ENCODE measurements at places on chromosomes 16 and 17.

DNA sequence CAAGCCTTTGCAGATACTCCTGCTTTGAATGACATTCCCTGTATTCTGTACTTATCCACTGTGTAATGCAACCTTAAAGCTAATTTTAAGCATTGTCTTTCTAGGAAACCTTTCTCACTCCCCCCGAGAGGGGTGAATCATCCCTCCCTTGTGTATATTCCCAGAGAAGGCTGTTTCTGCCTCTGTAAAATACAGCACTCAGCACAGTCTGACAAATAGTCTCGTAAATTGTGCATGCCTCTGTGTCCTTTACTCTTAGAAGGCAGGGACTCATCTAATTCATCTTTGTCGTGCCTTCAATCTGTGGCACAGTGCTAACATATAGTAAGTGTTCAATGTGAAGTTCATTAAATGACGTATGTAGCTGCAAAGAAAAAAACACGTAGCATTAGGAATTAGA lies 200.7 kb downstream of the CA10 start:
- DNase-seq = no peak

- no peak for DNase-seq
These were observed 14.4 kb upstream of the EEF2K start for GRCh38 chr16:22191532-22192260.

- DNase-seq = no peak
These were observed 23.7 kb downstream of the SBK1 start for GRCh38 chr16:28316054-28316453.

- no peak for DNase-seq
These were observed 168.6 kb upstream of the IRX3 start for GRCh38 chr16:54455030-54455725.

- DNase-seq = no peak
These were observed 731.8 kb downstream of the CDH11 start for GRCh38 chr16:64390102-64390501.

- DNase-seq = no peak
These were observed 8.8 kb downstream of the DCTPP1 start for GRCh38 chr16:30421010-30421409.

GRCh38 chr16:68539711-68540239 lies 684 bp downstream of the ZFP90 start:
- DNase-seq = peak; percentile 22

DNA sequence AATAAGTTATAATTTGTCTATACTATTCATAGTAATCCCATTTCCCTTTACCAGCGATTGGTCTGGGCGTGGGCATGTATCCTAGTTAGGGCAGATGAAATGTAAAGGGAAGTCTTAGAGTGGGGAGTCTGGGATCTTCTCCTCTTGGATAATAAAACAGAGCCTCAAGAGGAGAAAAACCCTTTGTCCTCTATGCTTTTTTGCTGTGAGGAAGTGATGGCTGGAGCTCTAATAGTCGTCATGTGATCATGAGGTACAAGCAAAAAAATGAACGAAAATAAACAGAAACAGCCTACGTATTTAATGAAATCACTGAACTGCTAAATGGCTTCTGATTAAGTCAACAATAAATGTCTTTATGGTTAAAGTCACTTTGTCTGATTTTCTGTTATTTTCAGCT lies 26.8 kb downstream of the EFCAB5 start:
- no peak for DNase-seq

DNA sequence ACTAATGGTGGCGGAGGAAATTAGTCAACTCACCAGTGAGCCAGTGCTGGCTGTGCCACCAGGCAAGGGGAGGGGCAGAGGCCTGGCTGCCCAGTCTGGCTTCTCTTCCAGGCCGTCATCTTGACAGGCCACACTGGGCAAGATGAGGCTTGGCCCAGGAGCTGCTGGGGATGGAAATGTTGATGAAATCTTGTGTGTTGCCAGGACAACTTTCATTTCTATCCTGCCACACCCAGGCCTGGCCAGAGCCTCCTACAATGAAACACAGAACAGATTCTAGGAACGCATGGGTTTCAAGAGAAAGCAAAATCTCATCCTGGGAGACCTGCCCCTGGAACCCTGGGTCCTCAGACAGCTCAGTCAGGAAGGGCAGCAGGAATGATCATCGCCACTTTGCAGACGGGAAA lies 9.3 kb downstream of the HEXIM2 start:
- DNase-seq = peak; percentile 86

GRCh38 chr17:60863892-60864707 lies 186.4 kb downstream of the BCAS3 start:
- peak; percentile 28 for DNase-seq

DNA sequence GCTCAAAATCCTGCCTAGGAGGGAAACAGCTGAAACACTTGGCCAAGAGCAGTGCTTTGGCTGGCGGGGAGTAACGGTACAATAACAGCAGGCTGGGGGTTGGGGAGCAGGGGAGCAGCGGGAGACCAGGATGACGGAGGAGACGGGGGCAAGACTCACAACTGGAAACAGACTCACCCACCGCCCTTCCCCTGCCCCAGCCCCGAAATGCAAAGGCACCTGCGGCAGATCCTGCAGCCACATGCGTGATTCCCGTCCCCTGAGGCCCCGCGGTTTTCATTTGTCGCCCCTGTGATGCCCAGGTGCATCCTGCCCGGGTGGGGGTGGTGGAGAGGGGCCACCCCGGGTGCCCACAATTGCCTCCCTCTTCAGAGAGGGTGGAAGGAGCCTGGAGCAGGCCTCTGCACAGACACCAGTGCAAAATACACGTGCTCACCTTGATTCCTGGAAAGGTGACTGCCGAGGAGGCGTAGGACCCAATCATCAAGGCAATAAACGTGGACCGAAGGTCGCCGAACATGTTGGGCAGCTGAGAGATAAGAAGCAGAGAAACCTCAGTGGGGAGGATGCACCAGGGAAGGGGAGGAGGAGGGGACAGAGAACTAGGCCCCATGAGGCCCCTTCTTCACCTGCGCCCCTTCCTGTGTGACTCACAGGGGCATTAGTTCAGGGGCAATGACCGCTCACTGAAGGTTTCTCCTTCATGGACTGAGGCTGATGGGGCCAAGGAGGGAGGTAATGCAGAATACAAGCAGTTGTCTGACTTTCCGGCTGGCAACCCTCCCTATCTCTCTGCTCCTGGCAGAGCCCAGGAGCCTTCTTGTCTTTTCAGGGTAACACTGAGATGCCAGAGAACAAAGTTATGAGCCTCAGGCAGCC lies 30.4 kb upstream of the PITPNA start:
- no peak for DNase-seq

DNA sequence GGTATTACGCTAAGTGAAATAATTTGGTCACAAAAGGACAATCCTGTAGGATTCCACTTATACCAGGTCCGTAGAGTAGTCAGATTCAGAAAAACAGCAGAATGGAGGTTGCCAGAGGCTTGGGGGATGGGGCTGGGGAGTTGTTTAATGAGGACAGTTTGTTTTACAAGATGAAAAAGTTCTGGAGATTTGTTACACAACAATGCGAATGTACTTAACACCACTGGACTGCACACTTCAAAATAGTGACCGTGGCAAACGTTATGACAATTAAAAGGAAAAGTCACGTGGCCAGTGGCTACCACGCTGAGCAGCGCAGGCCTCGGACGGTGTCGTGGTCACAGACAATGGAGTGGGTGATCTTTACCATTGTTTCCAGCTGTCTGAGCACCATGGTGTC lies 338.1 kb downstream of the SEC14L1 start:
- no peak for DNase-seq

DNA sequence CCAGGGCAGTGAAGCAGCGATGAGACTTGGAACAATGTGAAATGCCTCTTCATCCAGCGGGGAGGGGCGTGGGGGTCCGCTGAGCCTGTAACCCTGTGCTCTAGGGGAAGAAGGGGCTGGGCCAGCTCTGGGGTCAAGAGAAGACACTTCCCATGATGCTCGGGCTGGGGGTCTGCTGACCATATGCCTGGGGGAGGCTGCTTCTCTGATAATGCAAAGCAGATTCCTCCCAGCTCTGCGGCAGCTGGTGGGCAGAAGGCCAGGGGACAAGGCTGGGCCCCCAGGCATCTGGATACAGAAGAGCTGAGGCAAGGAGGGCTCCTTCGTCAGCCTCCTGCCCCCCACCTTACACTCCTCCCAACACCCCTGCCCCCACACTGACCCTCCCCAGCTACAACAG lies 24.7 kb downstream of the NGFR start:
- DNase-seq = no peak

DNA sequence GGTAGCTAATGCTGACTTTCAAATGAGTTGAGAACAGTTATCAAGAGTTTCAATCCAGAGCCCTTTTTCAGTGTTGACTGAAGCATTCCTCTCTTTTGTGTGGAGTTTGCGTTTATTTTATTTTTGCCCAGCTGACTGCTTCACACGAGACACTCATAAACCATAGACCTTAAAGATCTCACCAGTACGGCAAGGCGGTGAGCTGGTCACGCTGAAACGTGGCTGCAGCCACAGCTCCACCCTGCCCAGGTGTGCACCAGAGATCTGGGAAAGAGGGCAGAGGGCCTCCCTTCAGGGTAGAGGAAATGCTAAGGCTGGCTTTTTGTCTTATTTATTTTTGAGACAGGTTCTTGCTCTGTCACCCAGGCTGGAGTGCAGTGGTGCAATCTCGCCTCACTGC lies 112.2 kb downstream of the AATF start:
- DNase-seq = no peak

GRCh38 chr17:43216762-43217613 lies 5.3 kb downstream of the TMEM106A start:
- DNase-seq = no peak

DNA sequence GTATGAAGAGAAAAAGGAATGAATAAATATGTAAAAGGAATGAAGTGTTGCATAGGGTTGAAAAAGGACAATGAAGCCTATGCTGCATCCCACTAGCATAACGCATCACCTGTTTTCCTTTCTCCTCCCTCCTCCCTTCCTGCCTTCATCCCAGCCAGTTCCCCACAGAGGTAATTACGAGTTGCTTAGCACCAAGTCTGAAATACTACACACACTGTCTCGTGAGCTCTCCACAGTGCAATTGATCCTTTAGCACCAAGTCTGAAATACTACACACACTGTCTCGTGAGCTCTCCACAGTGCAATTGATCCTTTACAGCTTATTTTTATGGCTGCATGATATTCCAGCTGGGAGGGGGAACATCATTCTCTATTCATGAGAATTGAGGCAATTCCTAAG lies 1.1 kb upstream of the DRC7 start:
- DNase-seq = no peak

DNA sequence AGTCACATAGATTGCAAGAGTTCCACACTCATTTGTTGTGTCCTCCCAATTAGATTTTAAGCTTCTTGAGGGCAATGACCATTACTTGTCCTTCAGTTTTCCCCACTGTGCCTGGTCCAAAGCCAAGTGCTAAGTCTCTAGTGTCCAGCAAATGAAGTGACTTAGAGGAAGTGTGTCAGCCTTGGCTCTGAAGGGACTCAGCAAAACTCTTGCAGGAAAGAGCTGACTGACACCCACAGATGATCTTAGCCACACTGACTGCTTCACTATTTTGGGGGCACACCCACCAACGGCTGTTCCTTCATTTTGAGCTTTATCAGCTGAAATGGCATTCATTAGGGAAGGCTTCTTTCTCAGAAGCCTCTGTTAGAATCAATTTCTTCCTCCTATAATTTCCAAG lies 358.1 kb downstream of the UTP18 start:
- no peak for DNase-seq

GRCh38 chr17:17568772-17569195 lies 22.7 kb downstream of the PEMT start:
- peak; percentile 25 for DNase-seq

DNA sequence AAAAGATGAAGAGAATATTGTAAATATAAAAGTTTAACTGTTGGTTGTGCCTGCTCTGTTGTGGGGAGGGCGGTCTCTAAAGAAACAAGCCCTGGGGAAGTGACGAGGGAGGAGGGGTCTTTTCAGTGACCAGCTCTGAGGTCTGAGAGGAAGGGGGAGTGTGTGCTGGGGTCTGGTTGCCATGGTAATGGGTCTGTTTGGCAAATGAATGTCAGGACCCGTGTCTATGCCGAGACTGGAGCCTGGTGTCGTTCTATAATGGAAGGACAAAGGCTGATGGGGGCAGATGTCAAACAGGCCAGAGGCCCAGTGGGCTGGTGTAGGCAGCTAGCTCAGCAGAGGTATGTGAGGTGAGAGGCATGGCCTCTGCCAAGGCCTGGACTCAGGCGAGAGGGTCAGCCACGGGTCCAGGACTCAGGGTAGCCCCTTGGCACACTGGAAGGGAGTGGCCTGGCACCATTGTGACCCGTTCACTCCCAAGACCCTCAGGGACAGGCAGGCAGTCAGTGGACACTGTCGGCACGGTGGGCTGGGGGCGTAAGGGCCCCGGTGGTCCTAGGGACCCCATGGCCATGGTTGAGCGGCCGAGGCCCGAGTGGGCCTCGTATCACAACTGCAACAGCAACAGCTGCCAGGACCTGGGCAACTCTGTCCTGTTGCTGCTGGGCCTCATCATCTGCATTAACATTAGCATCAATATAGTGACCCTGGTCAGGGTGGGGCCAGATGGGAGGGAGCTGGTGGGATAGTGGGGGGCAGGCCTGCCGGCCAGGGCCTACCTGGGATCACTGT lies at the start of gene SPEM1:
Gene SPEM1, plus strand, starts transcription at position 506 of the 792 bp plus-strand sequence. Its CDS starts 61 bp downstream, at position 567.
- DNase-seq = no peak

GRCh38 chr16:88809068-88809675 lies 2.6 kb downstream of the APRT start:
- DNase-seq = no peak

DNA sequence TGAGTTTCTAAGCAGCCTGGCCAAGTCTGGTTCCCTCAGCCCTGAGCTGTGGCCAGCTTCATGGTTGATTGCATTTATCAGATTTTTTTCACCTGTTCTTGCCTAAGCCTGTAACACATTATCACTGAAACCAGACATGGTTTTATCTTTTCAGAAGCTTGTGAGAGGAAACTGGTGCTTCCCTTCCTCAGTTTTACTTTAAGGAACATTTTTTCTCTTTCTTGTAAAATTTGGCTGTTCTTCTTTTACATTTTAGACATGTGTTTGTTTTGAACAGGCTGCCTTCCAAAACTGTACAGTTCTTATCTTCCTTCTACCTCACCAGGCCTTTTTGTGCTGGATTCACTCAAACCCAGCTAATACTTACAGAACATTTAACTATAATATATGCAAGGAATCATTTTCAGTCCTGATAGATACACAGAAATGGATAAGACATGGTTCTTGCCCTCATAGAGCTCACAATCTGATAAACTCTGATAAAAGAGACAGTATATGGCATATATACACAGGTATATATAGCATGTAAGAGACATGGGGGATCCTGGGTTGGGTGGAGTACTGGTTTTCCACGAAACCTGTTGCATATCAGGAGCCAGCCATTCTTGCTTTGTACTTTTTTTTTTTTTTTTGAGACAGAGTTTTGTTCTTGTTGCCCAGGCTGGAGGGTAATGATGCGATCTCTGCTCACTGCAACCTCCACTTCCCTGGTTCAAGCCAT lies 44.5 kb downstream of the ZNRF1 start:
- peak; percentile 50 for DNase-seq

DNA sequence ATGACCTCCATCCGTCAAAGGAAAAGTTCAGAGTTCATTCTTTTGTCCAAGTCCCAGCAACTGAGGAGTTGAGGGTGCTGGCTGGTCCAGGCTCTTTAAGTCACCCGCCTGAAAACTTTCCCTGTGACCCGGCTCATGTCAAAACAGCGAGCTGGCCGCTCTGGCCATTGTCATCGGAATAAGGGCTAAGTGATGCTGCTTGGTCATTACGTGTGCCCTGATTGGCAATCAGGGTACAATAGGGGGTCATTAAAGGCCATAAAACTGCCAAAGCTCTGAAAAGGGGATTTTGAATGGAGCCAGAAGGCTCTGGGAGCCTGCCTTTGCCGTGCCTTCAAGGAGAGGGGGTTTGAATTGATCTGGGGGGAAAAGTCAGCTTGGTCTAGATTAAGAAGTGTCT lies 88.5 kb upstream of the IRX3 start:
- DNase-seq = no peak
